ENCODE measurements at places on chromosomes 1 and 21. TPM values are rescaled to one million over a fixed set of nuclear protein-coding genes. Genes with fewer than 3 reads are reported as not detected.

DNA sequence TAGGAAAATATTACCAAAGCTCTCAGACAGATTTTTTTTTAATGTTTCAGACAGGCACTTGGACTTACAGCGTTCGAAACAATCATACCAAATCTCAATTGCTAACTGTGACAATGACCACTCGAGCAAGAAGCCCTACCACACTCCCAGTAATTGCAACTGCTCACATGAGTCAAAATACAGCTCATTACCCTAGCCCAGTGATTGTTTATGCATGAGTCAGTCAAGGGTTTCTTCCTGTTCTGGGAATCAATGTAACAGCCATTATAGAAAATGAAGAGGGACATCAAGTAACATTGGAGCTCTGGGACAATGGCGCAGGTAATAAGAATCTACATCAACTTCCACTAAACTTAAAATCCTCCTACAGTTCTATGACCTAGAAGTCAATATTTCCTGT is 56.1 kb upstream of the SH3GLB1 start:
- DNase-seq = no peak

GRCh38 chr1:40067023-40067422 is 26.5 kb downstream of the CAP1 start:
- DNase-seq = no peak

- DNase-seq = no peak
These were observed 118.6 kb downstream of the LRIG2 start for GRCh38 chr1:113191579-113192076.

DNA sequence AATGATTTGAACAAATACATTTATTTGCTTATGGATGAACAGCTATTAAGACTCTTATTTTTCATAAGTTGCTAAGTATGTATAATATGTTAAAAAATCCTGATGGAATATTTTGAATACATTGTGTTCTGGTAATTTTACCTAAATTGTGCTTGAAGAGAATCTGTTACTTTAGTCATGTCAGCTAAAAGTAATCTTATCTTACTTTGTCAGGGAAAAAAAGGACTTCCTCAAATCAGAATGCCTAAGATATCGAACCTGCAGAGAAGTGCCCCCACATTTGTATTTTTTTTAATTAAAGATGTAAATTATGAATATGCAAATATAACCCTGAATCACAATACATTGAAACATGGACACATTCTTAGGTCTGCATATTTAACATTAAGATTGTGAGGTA is 1331.7 kb downstream of the MRPL39 start:
- DNase-seq = no peak

GRCh38 chr1:20164694-20165202 is 21.1 kb upstream of the UBXN10 start:
- no peak for DNase-seq

The RHEX gene
- total RNA-seq = not detected

DNA sequence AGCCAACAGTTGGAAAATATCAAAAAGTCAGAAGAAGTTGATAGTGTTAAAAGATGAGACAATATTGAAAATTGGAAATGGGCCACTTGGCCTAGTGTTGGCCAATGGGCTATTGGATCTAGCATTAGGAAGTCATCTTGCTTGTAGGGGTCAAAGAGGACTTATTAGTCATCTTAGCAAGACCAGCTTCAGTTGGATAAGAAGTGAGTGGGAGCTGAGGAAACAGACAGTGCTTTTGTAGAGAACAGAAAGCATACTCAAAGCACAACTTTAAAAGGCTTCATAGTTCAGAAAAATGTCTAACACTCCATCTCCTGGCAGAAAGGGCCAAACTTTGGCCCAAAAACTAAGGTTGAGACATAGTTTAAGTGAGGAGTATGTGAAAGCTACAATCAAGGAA is 139.9 kb upstream of the PKN2 start:
- DNase-seq = no peak

DNA sequence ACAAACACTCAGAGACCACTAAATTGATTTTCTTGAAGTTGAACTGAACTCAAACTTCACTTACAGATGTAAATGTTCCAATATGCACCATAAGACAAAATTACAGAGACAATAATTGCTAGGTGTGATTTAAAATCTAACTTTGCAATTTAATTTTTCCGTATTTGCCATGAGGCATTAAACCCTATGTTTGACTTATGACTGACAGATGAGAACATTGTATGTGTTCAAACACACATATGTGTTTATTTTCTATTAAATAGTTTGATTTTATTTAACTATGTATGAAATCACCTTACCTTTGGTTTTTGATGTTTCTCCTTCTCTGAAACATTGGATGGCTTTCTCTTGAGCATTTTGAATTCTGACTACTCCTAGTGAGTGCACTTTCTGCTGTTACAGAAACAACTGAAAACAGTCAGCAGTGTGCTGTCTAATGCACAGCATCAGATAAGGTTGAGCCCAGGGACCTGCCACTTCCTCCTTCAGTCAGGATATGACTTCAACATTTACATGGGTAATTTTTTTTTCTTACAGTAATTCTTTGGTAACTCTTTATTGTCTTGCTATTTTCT is at the start of gene SAMSN1:
SAMSN1 (minus strand) TSS at position 410 of the 575 bp plus-strand sequence; CDS start at position 356, 54 bp downstream.
- peak; percentile 49 for DNase-seq

The KRTAP19-3 gene
- total RNA-seq = not detected

GRCh38 chr1:84330125-84330984 is 28.8 kb downstream of the SAMD13 start:
- DNase-seq = no peak

- no peak for DNase-seq
These were observed 53.5 kb downstream of the ITSN1 start for GRCh38 chr21:33695813-33696212.

DNA sequence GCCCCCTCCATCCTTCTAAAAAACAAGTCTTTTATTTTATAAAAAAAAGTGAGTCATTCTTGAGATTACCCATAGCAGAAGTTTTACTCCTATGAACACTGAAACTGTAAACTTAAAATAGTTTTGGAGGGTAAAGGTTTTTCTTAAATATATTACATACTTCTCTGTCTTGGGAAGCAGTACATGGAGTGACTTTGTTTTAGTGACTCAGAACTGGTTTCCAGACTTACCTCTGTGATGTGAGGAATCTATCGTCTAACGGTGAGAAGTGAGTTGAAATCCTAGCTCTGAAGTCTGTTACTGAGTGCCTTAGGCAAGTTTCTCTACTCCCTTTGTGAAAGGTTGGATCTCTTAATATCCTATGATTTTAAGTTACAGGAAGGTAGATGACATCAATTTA is 176.3 kb upstream of the POU3F1 start:
- no peak for DNase-seq

The ASPM gene
- 55.9 TPM for total RNA-seq

GRCh38 chr21:41975391-41976272 is 21.8 kb upstream of the C2CD2 start:
- DNase-seq = no peak
